ENCODE measurements at places on chromosomes 11 and 22.

DNA sequence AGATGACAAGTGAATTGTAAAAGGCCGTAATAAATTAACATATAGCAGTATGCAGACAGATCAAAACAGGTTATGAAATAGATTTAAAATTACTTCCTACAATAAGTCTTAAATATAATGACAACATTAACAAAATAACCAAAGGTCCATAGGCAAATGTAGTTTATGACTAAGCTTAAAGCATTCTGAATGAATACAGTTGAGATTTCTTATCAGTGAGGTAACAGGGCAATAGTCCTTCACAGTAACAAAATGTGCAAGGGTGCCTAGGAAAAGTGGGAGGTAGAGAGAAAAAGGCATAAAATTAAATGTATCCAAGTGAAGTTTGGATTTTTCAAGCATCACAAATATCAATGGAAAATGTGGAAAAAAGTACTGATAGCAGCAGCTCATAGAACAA lies 20.9 kb upstream of the P4HA3 start:
- no peak for DNase-seq

- DNase-seq = no peak
These were observed 565 bp downstream of the NUCB2 start for GRCh38 chr11:17277024-17277584.

GRCh38 chr11:118572981-118573550 lies 857 bp downstream of the ARCN1 start:
- DNase-seq = no peak

- peak; percentile 50 for DNase-seq
These were observed 12.0 kb downstream of the BACE1-AS start for GRCh38 chr11:117303101-117303500.

DNA sequence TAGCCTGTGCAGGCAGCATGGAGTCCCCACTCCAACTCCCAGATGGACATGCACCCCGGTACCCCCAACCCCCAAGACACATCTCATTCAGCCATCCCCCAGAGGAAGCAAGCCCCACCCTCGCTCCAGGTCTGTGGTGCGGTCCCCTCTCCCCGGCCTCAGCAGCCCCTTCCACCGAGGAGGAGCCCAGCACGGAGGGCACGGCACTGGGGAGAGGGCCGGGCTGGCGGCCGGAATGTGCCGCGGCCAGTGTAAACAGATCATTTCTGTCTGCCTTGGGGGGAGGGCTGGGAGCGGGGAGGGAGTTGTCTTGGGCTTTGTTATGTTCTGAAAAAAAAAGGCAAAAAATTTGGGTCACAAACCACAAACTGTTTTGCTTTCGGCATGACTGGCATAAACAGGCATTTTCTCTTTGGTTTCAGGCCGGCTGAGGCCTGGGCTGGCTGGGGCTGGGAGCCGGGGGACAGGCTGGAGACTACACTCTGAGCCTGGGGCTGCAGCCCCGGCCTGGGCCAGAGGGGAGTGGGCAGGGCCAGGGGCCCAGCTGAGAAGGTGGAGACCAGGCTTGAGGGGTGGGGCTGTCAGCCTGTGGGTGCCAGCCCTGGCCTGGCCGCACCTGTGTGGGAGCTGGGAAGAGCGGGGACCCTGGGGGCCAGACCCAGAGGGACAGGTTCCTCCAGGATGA lies 16.8 kb downstream of the IGF2 start:
- DNase-seq = no peak

GRCh38 chr11:109735128-109735527 lies 313.1 kb downstream of the C11orf87 start:
- no peak for DNase-seq

DNA sequence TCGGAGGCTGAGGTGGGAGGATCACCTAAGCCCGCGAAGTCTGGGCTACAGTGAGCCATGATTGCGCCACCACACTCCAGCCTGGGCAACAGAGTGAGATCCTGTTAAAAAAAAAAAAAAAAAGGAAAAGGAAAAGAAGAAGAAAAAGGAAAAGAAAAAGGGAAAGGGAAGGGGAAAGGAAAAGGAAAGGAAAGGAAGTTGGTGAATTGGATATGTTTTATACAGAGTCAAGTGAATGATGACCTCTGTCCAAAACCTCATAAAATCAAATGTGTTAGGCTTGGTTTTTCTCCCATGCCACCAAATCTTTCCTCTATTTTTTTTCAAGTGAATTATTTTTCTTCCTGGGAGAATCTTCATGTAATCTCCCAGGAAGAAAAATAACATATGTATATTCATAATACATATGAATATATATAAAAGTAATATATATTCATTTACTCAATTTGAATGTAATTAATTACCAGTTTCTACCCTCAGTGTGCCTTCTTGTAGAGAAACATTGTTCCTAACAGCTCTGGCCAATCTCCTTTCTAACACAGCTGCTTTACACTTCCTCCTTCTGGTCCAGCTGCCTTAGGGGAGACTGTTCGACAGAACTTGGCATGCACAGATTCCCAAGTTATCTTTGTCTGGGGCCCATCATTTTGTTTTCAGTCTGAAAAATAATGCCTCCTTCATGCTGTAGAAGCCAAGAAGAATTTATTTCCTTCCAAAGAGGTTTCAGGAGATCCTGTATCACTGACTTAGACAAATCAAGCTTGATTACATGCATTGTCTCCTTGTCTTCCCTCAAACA lies 111.9 kb downstream of the CCDC34 start:
- no peak for DNase-seq

DNA sequence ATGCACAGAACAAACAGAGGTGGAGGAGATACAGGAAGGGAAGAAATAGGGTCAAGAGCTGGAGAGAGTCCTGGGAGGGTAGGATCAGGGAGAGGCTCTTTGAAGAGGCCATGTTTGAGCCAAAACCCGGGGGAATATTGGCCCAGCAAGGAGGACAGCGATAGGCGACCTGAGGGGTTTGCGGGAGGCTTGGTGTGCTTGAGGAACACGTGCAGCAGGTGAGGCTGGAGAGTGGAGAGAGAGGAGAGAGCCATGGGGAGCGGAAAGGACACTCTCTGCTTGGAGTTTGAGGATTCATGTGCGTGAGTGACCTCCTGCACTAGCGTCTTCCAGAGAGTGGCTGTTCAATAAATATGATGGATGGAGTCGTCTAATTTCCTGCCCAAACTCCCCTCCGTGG lies 4.7 kb upstream of the B3GAT1 start:
- no peak for DNase-seq

- no peak for DNase-seq
These were observed 140.8 kb downstream of the PKNOX2 start for GRCh38 chr11:125305345-125305744.

- DNase-seq = no peak
These were observed 68.6 kb downstream of the LDLRAD3 start for GRCh38 chr11:36012455-36012854.

DNA sequence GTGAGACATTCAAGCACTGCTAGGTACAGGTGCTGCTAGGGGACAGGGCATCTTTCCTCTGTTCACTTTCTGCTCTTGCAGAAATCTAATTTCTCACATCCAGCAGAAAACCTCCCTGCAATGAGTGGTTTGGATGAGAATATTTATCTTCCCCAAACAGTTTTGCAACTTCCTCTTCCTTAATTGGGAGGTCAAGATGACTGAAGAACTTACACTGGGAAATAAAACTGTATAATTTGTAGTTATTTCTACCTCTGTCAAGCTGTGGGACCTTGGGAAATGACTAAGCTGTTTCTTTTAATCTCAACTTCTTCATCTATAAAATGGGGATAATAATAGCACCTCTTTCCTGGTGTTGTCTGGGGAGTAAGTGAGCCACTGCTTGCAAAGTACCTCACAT lies 69.8 kb downstream of the PRR5L start:
- DNase-seq = no peak

GRCh38 chr11:14065141-14065540 lies 102.6 kb downstream of the SPON1 start:
- DNase-seq = no peak

DNA sequence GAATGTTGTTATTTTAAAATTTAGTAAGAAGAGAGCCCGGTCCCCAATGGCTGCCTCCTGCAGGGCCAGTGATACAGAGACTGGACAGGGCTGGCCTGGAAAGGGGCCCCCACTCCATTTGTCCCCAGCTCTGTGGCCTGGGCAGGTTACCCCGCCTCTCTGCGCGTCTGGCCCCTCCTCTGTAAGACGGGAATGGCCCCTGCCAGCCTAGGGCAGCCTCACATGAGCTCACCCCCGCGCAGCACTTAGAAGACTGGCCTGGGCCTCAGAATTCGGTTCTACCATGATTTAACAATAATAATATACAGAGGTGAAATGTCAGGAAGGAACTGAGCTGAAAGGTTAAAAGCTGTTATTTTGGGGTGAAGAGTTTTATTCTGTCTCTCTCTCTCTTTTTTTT lies 1.3 kb downstream of the APOBEC3G start:
- no peak for DNase-seq

- DNase-seq = no peak
These were observed 22.8 kb upstream of the SLC25A18 start for GRCh38 chr22:17540481-17540880.

- DNase-seq = no peak
These were observed 18.1 kb upstream of the INCENP start for GRCh38 chr11:62105667-62106191.

GRCh38 chr11:62413060-62413696 lies 5.7 kb upstream of the SCGB1A1 start:
- no peak for DNase-seq

GRCh38 chr11:16126362-16126761 lies 230.0 kb downstream of the SOX6 start:
- peak; percentile 80 for DNase-seq

DNA sequence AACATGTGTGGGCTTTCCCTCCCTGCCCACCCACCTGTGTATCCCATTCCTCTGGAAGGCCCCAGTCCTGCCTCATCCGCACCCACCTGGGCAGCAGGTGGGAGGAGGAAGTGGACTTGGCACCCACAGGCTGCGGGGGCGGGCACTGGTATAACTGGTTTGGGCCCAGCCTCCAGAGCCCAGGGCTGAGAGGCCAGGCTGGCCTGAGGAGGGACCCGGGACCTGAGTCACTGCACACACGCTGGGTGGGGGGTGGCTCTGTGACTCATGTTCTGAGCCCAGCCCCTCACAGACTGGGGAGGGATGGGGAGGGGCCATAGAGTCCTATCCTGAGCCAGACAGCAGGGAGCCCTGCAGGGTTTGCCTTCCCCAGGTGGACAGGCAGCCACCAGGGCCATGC lies 16.7 kb downstream of the PHLDA2 start:
- no peak for DNase-seq

- DNase-seq = no peak
These were observed 401.0 kb downstream of the LARGE1 start for GRCh38 chr22:33519071-33519973.

GRCh38 chr11:134124660-134125451 lies 56.0 kb downstream of the JAM3 start:
- DNase-seq = no peak

- no peak for DNase-seq
These were observed 867.2 kb upstream of the RAG2 start for GRCh38 chr11:37465221-37465620.

GRCh38 chr11:118048472-118049370 lies 28.2 kb upstream of the TMPRSS4 start:
- no peak for DNase-seq

DNA sequence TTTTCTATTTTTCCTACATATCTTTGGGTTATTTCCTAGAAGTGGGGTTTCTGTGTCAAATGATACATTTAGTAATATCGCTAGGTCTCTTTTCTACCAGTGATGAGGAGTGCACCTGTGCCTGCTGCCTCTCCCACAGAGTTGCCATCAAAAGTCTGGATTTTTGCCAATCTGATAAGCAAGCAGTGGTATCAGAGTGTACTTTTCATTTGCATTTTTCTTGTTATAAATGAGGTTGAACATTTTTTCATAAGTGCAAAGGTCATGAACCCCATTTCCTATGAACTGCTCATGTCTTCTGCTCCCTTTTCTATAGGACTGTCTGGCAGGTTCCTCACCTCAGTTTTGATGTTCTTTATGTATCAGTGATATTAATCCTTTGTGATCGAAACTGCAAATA lies 1.7 kb downstream of the TRPM5 start:
- no peak for DNase-seq

GRCh38 chr11:122343210-122343609 lies 227.2 kb upstream of the BLID start:
- no peak for DNase-seq

DNA sequence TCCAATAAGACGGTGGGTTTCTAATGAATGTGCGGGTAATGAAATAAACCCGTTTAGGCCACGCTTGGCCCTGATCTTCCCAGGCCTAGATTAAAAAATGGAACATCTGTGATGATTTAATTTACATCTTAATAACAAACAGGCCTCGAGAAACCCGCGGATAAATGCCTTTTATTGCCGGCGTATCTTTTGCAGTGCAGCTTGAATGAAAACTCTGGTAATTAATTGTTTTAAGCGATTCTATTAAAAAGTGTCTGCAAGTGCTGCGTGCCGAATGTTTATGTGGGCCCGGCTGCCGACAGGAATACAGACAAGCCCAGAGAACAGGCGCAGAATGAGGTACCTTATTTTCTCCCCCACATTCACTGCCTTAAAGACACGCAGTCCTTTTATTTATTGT lies 420.7 kb downstream of the MN1 start:
- DNase-seq = no peak

DNA sequence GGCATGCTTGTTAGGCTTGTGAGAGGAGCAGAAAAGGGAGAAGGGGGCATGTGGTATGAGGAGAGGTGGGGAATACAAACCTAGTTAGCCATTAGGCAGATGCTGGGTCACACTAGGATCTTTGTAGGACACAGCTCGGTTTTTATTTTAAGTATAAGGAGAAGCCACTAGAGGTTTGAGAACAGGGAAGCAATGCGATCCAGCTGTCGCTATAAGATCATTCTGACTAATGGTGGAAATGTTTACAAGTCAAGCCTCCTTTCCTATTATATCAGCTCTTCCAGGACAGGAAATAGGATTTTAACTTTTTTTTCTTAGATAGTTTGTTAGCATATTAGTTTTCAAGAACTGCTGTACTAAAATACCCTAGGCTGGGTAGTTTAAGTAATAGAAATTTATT lies 609.9 kb downstream of the INSC start:
- no peak for DNase-seq

GRCh38 chr22:30312053-30312452 lies 14.7 kb downstream of the TBC1D10A start:
- no peak for DNase-seq

GRCh38 chr11:122882857-122883645 lies 492 bp downstream of the JHY start:
- no peak for DNase-seq

- DNase-seq = no peak
These were observed 146.9 kb downstream of the TRIM29 start for GRCh38 chr11:119991022-119991404.

- no peak for DNase-seq
These were observed 12.6 kb downstream of the CACNA1I start for GRCh38 chr22:39583066-39583667.

GRCh38 chr11:10122326-10123197 lies 171.5 kb downstream of the SBF2 start:
- no peak for DNase-seq

DNA sequence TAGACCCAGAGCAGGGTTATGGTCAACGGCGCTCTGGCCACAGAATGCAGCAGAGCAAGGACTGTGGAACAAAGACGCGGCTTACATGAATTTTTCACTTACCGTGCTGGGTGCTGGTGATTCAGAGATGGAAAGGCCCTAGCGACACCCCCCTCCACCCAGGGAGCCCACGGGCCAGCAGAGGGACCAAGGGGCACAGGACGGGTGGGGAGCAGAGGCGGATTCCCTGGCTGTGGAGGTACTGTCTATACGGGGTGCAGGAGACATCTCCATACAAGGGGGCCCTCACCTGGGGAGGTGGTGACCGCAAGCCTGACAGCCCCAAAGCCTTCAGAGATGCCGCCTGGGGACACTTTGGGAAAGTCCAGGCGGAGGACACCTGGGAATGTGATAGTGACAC lies 1.1 kb upstream of the SEPTIN5 start:
- no peak for DNase-seq

- DNase-seq = no peak
These were observed 175.0 kb downstream of the TENM4 start for GRCh38 chr11:79265756-79266322.
